ENCODE measurements at places on chromosomes 16 and 17.
A peak's percentile ranks its signal among the peaks of the same experiment; 100 is the strongest.

- DNase-seq = no peak
These were observed 24.1 kb downstream of the DNAJA2 start for GRCh38 chr16:46949241-46949892.

GRCh38 chr16:68387301-68387700, 61.0 kb downstream of the SMPD3 start:
- no peak for DNase-seq

DNA sequence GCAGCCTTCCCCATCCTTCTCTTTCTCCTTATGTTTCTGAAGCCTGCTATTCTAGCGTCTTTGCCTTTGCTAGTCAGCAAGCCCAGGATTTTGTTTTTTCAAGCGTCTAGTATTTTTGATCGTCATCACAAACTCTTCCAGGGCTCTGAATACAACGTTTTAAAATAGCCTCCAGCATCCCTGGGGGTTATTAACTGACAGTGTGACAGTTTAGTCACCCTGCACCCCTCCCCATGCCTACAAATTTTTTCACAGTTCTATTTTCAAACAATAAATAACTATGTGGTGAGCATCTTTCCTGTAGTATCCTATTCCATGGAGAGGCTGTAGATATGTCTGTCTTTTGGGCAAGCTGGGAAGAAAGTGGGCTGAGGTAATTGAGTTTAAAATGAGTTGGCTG, 280.9 kb downstream of the MAP2K4 start:
- DNase-seq = no peak

GRCh38 chr17:51144266-51145022, 8.9 kb upstream of the NME1 start:
- DNase-seq = no peak

DNA sequence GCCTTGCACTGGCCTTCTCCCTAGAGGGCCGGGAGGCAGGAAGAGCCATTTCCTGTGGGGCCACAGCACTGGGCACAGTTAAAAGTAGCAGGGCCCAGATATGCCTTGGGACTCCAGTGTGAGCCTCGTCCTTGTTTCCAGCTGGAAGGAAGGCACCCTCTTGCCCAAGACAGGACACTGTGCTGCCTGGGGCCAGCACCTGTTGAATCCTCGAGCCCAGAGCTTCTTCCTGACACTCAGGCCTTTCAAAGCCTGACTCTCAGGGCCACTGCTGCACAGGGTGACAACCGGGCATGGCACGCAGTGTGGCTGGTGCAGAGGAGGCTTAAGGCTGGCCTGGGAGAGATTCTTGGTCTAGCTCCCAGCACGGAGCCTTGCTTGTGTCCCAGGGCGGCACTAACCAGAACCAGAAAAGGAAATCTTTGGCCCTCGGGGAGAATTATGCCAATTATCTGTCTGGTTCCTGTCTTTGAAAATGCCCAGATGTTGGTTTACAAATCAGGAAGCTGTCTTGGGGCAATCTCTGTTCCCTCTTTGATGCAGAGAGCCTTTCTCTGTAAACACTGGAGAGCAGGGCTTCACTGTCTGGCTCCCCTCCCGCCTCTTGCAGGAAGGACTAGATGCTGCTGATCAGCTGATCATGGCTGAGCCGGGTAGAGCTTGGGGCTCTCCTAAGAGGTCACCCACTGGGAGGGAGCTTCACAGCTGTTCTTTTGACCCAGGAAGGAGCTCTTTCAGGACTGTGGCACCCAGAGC, 11.1 kb downstream of the LDHD start:
- no peak for DNase-seq

- DNase-seq = no peak
These were observed 131.8 kb downstream of the STX8 start for GRCh38 chr17:9443811-9444210.

GRCh38 chr17:48996722-48997102, 473 bp upstream of the IGF2BP1 start:
- DNase-seq = no peak

DNA sequence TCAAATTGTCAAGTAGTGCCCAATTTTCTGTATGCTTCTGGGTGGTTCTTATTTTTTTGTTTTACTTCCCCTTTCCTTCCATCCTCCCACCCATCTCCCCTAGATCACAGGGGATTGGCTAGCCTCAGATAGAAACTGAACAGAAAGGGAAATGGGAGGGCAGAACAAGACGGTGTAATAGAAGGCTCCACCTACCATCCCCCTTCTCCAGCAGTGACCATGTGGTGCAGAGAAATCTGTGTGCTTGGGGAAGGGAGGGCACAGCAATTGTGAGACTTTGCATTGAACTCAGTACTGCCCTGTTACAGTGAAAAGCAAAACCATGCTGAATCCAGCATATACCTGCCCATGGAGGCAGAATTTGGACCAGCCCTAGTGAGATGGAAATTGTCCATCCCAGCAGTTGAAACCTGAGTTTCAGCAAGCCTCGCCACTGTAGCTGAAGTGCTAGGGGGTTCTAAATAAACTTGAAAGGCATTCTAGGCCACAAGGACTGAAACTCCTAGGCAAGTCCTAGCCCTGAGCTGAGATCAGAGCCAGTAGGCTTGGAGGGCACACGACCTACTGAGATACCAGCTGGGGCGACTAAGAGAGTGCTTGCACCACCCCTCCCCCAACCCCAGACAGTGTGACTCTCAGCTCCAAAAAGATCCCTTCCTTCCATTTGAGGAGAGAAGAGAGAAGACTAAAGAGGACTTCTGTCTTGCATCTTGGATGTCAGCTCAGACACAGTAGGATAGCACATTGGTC, 5.2 kb downstream of the SLFN11 start:
- DNase-seq = peak; percentile 68

DNA sequence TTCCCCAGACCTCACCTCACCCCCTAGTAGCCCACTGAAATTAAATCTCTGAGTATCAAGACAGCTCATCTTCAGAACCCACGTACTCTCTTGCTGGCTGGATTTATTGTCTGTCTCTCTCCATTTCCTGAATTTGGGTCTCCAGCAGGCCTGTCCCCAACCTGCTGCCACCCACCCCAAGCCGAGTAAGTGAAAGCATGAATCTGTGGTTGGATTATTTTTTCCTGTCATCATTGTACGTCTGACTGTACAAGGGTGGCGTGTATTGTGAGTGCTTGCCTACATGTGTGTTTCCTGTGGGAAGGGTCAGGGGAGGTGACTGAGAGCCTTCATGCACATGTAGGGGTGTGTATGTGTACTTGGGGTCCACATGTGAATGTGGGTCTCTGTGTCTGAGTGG, 5.4 kb downstream of the TNP2 start:
- no peak for DNase-seq

DNA sequence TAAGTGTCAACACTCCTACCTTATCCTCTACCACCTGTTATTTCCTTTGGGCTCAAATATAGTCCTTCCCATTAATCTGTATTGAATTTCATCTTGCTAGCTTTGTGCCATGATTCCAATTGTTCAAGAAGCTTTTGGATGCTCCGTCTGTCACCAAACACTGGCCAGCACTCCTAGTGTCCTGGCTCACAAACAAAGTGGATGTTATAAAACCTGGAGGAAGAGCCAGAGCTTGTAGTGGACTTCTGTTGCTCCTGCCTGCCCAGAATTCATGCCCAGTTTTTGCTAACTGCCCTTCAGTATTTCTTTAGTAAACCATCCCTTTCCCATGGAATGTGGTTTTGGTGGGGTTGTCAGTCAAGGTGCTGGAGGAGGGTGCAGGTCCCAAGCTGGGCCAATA, 77.2 kb upstream of the HS3ST2 start:
- DNase-seq = no peak

- no peak for DNase-seq
These were observed 528 bp upstream of the NOL11 start for GRCh38 chr17:67717192-67717623.

DNA sequence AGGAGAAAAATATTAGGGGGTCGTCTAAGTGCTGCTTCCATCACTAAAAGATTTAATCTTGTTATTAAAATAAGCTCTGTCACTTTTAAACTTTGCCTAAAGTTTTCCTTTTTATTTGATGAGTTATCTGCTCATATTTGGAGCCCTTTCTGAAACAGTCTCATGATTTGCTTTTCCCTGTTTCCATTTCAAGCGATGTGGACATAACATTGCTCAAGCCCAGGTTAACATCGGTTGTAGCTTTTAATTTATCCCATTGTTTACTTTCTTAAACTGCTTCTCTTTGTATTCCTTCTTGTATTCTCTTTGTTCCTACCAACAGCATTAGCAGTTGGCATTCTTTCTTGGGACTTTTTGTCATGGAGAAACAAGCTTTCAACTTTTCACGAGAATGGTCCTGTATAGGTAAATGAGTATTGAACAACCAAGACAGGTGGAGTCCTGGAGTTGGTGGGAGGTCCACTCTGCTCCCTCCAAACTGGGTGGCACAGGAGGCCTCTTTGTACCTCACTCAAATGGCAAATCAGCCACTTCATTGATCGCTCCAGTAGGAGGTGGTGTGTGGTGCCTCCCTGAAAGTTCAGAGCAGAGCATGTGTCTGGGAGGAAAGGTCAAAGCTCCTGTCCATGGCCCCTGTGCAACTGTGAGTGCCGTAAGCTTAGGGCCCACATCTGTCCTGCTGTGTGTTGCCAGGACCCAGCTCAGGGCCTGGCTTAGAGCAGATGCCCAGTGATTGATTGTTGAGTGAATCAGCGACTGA, 107.0 kb downstream of the CYLD start:
- DNase-seq = no peak

- DNase-seq = no peak
These were observed 43.6 kb upstream of the RBFOX3 start for GRCh38 chr17:79654350-79654959.

GRCh38 chr17:3692346-3692745, 3.6 kb downstream of the P2RX5 start:
- no peak for DNase-seq

GRCh38 chr17:7260651-7261378, 1.5 kb downstream of the CLDN7 start:
- peak; percentile 58 for DNase-seq

GRCh38 chr17:8368193-8368592, 8.3 kb downstream of the KRABD2 start:
- no peak for DNase-seq

DNA sequence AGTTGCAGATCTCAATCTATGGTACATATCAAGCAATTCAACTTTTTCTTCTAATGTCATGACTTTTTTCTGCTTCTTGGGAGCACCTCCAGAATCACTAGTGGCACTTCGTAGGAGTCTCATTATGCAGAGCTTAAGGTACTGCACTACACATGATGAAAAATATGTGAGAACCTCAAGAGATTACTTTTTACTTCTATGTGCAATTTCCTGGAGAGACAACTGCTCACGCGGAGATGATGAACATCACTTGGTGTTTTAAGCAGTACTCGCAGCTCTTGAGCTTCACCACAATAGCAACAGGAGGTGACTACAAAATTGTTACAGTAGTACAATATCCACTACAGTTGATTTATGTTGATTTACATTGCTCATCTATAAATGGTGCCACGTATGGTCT, 79.7 kb downstream of the MRTFB start:
- no peak for DNase-seq

DNA sequence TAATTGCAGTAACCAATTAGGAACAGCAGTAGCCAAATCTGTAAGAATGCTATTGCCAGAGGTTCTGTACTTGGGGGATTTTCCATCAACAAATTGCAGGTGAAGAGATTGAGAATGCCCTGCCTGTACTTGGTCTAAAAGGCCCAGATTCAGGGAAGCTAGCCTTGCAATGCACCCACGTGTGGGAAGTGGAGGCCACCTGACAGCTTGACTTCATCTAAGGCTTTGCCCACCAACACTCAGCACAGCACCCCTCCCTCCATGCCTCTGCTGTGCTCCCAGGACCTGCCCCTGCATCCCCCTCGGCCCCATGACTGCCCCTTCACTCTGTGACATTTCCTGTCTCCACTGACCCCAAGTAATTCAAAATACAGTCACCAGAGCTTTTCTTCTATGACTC, 79.1 kb upstream of the CDH5 start:
- no peak for DNase-seq

- DNase-seq = no peak
These were observed 236.1 kb downstream of the GRIN2A start for GRCh38 chr16:9946022-9946720.

GRCh38 chr17:21184570-21184969, 29.4 kb downstream of the TMEM11 start:
- DNase-seq = no peak

- no peak for DNase-seq
These were observed at the start of gene MFAP4 for GRCh38 chr17:19386974-19387920. Gene MFAP4, minus strand, starts transcription at chr17:19387190. Its CDS starts 35 bp downstream, at chr17:19387155.

DNA sequence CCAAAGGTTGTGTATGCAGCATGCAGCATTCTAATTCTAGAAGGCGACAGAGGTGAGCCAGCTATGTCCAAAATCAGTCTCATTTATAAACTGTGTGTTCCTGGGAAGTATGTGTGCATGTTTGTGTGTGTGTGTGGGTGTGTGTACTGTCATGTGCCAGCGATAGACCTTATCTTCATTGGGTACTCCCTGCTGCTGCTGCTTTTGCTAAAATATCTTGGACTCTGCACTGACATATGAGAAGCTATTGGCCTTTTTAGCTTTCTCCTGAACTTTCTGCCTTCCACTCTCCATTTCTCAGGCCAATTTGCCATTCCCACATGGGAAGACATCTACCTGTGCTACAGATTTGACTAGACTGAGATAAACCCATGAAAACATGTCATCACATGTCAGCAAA, 2.0 kb upstream of the LPO start:
- peak; percentile 55 for DNase-seq

- peak; percentile 46 for DNase-seq
These were observed 1.8 kb upstream of the CBX1 start for GRCh38 chr17:48102798-48103715.

GRCh38 chr16:7534749-7535148, 202.1 kb downstream of the RBFOX1 start:
- no peak for DNase-seq

GRCh38 chr16:55661941-55662643, 6.3 kb downstream of the SLC6A2 start:
- no peak for DNase-seq

GRCh38 chr17:42358434-42358833, 29.8 kb downstream of the STAT3 start:
- no peak for DNase-seq

DNA sequence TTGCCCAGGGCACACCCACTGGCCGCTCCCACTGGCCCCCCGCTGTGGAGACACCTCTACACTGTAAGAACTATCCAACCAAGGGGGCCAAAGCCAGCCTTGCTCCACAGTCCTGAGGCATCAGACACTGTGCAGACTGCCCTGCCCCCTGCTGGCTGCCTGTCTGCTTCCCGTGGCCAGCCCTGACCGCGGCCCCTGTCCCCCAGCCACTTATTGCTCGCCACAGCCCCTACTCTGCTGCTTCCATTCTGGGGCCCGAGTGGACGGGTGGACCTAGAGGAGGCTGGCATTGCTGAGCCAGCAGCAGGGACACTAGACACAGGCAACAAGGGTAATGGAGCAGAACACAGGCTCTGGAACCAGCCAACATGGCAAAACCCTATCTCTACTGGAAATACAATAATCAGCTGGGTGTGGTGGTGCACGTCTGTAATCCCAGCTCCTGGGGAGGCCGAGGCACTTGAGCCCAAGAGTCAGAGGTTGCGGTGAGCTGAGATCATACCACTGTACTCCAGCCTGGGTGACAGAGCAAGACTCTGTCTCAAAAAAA, 19.7 kb upstream of the LRRC37A3 start:
- peak; percentile 73 for DNase-seq

GRCh38 chr17:7632492-7632894, 2.6 kb downstream of the SHBG start:
- DNase-seq = peak; percentile 83
